Midbrain (tissue), 1 donor: ENCODE measurements at places on chromosomes 2 and 18.

DNA sequence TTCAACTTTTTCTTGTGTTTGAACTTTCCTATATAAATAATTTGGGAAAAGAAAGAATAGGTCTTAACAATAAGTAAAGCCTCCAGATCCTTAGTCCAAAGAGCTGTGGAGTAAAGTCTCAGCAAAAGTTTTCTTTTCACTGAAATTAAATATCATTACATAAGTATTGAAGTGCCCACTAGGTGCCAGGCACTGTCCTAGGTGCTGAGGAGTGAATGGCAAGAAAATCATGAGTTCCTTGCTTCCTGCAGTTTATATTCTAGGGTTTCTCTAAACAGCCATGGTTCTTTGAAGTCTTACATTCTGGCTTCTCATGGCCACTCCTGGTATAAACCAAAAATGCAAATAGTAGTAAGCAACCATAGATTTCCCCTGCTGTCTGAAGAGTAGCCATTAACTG lies 59.7 kb downstream of the SPP2 start:
- no peak for DNase-seq

DNA sequence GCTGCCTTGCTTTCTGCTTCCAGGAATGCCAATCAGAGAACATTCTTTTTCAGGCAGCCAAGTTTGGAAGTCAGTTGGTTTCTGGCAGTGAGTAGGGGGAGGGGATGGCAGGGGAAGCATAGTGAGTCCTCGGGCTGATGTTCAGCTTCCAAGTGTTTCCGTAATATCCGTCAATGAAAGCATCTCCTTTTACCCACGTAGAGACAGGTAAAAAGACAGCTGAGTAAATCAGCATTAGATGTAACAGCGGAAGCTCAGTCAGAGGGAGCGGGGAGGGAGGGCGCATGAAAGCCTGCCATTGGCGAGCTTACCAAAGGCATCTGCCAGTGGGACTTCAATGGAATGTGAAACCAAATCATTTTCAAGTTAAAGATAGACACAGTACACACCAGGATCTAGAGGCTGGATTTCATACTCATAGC lies 117.1 kb upstream of the DTNA start:
- peak; percentile 81 for DNase-seq

DNA sequence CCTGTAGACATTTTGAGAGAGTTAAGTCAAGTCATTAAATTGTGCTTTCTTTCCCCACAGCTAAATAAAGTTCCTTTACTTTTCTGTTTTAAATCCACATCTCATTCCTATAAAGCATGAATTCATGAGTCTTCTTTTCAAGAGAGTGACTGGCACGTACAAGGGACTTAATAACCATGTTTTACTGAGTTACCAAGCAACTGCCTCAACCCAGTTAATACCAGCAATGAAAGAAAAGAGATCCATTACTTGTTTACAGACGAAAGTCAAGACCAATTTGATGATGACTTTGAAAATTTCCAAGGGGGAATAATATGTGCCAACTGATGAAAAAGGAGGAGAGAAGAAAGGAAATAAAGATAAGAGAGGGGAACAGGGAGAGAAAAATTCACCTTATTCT lies 1082.5 kb upstream of the GYPC start:
- DNase-seq: no peak

- no peak for DNase-seq
Measured at GRCh38 chr2:165193178-165193777, 10.6 kb downstream of the SCN3A start.

DNA sequence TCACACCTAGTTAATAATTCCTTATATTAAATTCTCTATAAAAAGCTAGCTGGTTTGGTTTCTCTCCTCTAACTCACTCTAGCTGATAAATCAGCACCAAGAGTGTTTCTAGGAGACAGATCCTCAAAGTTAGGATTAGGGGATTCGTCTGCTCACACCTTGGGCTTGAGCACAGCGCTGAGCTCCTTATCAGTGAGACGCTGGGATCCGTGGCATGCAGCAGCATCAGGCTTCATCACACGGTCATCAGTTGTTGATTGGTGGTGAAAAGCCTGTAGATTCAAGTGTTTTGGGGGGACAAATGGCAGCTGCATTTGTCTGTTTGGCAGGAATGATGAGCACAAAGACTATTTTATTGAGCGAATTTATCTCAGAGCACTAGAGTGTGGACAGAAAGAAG lies 72.6 kb upstream of the MC2R start:
- no peak for DNase-seq

DNA sequence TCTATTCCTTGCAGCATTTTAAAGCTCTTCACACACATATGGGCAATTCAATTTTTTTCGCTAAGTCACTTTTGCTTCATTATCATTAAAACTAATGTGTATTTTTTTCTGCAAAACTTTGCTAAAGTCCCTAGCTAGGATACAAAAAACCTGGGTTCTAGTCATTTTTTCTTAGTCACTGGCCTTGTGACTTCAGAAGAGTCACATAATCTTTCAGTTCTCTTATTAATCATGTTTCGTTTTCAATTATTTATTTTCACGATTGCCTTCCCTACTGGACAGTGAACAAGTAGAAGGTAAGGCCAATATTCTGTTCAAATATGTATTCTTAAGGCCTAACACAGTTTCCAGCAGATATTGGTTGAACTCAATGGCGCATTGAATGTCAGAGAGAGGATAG lies 60.9 kb upstream of the CYRIA start:
- no peak for DNase-seq

GRCh38 chr2:240021488-240022104 lies 3.5 kb downstream of the NDUFA10 start:
- peak; percentile 34 for DNase-seq

- peak; percentile 82 for DNase-seq
Measured at GRCh38 chr2:141554810-141555209, 576.0 kb downstream of the LRP1B start.

GRCh38 chr2:181685150-181685688 lies 4.9 kb upstream of the NEUROD1 start:
- no peak for DNase-seq

GRCh38 chr2:187188783-187189631 lies 259.0 kb downstream of the CALCRL start:
- no peak for DNase-seq

- no peak for DNase-seq
Measured at GRCh38 chr2:75237296-75237695, 38.0 kb upstream of the TACR1 start.

- DNase-seq: no peak
Measured at GRCh38 chr2:204144492-204144891, 207.9 kb downstream of the ICOS start.

DNA sequence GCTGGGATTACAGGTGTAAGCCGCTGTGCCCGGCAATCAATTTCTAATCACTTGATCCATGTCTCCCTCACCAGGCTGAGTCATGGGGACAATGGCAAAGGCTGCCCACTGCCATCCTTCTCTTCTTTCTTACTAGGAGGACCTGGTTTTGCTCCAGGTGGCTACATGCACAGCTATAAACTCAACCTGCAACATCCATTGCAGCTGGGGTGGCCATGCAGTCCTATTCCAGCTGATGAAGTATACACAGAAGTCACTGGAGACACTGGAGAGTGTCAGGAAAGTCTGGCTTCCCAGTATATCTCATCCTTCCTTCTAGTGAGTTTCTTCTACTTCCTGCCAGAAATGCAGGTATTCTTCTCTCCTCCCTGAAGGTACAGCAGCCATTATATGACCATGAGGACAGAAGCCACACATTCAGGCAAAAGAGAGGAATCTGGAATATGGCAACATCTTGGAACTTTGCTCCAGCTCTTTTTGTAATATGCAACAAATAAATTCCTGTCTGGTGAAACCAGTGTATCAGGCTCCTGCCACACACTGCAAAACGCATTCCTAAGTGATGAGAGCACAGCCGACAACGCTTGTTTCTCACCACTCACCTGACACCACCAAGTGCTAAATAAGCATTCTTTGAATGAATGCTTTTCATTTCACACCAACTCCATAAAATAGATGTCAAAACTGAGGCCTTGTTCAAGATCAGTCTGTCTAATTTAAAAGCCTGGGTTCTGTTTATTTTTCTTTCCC lies 32.3 kb downstream of the SCTR start:
- DNase-seq: no peak

- DNase-seq: peak; percentile 71
Measured at GRCh38 chr2:170235860-170236679, 58.1 kb downstream of the MYO3B start.

DNA sequence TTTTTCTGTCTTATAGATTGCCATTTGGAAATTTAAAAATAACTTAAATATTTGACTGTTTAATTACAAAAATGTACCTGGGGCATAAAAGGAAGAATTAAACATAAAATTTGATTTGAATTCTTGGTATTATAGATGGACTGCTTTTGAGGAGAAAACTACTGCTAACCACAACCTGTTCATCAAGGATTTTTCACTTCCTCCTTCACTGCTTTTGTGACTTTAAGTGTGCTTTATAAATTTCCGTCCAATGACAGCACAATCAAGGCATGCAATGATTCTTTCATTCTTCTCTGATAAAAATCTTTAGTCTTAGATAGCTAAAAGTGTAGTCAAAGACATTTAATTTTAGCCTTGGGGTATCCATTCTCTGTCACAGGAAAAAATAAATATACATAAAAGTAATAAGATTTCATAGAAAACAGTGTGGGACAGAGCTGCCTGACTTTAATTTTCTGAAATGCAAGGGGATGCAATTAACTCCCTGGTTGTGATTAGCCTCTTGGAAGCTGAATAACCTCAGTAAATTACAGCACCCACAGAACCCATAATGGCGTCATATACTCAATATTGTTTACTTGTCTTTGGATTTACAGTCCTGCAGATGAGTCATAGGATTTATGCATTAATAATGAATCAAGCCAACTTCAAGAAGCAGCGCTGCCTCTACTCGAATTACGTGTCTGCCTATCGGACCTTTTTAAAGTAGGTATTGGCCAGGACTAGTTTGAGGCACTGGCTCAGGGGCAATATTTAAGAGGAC lies 587.9 kb downstream of the NRXN1 start:
- DNase-seq: no peak

GRCh38 chr2:191950132-191950874 lies 103.4 kb upstream of the CAVIN2 start:
- no peak for DNase-seq

- DNase-seq: peak; percentile 25
Measured at GRCh38 chr2:12313445-12314126, 403.1 kb upstream of the TRIB2 start.
